Activated naive CD4-positive, alpha-beta T cell (primary cell): ENCODE measurements at places on chromosomes 6 and 20.

DNA sequence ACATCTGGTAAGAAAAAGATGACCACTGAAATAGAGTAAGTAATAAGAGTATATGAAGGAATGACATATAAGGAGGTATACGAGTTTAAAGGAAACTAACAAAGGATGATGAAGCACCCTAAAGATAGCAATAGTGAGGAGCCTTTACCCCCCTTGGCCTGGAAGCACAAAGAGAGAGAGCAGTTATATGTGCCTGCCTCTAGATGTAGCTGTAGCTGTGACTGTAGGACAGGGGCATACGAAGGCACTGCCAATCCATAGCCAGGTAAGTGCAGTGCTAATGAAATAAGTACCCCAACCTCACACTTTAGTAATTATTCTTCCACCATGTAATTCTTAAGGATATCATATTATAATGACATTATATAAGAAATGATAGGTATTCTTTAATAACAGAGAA, 90.1 kb upstream of the FKBP1C start:
- no peak for DNase-seq

DNA sequence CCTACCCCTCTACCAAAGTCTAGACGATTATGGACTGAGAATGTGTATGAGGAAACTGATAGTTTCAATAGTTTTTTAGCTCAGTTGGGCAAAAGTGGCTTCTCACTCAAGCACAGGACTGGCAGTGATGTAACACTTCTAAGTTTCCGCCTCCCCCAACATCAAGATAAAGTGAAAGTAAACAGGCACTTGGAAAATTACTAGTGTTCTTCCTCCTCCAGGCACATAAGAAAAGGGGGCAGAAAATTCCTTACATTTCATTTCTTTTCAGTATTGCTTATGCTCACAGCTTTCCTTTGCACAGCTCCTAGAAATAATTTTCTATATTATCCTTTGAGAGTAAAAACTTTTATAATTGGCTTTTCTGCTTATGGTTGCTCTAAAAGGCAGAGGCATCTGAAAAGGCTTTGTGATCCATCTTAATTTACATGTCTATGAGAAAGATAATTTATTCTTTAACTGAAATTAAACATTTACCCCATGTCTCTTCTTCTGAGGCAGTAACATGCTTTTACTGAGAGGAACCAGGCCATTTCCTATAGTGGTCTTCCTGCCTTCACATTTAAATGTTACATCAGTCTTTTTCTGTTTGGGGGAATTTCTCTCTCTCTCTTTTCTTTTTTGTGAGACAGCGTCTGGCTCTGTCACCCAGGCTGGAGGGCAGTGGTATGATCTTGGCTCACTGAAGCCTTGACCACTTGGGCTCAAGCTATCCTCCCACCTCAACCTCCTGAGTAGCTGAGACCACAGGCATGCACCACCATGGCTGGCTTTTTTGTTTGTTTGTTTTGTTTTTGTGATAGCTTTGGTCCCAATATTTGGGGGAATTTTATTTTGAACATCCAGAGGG, 65.0 kb upstream of the EEF1A1 start:
- DNase-seq = no peak

GRCh38 chr6:83592770-83593394, 80.5 kb downstream of the PRSS35 start:
- DNase-seq = no peak

DNA sequence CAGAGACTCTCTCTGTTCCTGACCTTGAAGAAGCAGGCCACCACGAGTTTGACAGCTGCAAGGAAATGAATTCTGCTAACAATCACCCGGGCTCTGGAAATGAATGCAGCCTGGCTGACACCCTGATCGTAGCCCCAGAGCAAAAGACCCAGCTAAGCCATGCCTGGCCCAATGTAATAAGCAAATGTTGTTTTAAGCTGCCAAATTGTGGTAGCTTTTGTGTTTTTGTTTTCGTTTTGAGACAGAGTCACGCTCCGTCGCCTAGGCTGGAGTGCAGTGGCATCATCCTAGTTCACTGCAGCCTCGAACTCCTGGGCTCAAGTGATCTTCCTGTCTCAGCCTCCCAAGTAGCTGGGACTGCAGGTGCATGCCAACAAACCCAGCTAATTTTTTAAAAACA, 3.3 kb upstream of the OXT start:
- no peak for DNase-seq

GRCh38 chr20:63556873-63557478, 3.0 kb downstream of the FNDC11 start:
- no peak for DNase-seq

- DNase-seq = no peak
Observed at GRCh38 chr6:78799682-78800081, 67.7 kb upstream of the IRAK1BP1 start.

GRCh38 chr6:13523826-13524622, 36.6 kb upstream of the GFOD1 start:
- no peak for DNase-seq

DNA sequence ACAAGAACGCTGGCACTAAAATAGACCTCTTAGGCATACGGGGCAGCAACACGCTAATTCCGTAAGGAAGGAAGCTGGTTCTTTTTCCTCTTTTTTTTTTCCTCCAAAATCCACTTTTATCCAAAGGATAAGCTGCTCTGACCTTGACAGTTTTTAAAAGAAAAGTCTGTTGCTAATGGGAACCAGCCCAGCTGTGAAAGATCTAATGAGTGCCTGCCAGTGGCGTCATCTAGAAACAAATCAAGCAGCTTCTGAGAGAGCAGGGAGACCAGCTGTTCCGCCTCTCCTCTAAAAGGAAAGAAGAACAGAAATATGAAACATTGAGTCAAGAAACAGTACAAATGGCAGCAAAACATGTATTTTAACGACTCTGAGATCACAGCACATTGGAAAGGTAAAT, 78.6 kb downstream of the FAXC start:
- no peak for DNase-seq

DNA sequence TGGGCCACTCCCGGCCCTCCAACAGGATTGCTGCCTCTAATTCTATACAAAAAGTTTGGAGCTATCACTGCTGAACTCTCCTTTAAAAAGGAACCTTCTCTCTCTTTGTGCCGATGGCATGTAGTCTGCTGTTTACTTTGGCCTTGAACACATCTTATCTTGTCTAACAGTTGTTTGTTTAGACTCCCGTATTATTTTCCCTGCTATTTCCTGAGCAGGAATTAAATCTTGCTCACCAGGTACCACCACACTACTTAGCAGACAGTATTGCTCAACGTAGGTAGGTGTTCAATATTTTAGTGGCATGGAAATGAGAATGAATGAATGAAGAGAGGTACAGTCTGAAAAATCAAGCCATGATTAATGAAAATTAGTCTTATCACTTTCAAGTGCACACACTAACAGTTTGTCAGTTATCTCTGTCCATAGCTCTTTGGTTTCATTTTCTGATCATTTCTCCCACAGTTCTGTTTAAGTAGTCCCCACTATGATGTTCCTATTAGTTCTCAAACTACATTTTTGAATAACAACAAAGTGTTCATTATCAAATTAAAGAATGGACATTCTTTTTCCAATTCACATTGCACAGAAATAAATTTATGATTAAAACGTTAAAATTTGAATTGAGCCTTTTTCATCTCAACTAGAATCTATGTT, 6.8 kb upstream of the HEY2 start:
- no peak for DNase-seq

GRCh38 chr6:117989086-117989485, 82.0 kb downstream of the SLC35F1 start:
- DNase-seq = no peak

- DNase-seq = no peak
Observed at GRCh38 chr6:147063469-147064031, 140.7 kb upstream of the STXBP5 start.

DNA sequence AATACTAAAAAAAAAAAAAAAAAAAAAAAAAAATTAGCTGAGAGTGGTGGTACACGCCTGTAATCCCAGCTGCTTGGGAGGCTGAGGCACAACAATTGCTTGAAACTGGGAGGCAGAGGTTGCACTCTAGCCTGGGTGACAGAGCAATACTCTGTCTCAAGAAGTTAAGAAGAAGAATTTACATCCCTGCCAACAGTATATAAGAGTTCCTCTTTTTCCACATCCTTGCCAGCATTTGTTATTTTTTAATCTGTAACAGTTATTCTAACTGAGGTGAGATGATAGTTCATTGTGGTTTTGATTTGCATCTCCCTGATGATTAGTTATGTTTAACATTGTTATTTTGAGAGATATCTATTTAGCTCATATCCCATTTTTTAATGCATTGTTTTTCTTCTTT, 20.3 kb upstream of the DYNLRB1 start:
- DNase-seq = no peak

DNA sequence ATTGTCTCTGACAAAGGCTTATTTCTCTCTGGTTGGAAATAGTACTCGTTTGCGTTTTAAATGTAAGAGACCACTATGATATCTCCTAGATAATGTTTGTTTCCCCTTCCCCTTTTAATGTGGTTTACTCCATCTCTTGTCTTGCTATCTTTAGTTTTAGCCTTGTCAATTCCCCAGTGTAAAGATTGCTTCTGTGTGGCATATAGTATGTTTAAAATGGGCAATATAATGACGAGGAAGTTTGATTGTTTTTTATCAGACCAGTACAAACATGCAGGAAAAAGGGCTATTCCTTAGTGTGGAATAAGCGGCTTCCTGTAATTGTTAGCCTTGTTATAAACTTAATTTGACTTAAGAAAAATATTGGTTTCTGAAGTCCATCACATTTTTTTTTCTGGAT, 3.1 kb downstream of the QKI start:
- DNase-seq = no peak

GRCh38 chr6:138769102-138769676, 4.4 kb upstream of the CCDC28A start:
- no peak for DNase-seq

DNA sequence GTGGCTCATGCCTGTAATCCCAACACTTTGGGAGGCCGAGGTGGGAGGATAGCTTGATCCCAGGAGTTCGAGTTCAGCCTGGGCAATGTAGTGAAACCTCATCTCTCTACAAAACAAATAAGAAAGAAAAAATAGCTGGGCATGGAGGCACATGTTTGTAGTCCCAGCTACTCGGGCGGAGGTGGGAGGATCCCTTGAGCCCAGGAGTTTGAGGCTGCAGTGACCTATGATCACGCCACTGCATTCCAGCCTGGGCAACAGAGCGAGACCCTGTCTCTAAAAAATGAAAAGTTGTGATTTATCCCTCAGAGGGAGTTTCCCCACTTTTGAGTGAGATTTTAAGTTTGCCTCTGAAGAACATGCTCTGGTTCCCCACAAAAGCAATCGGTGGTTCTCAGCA, 17.4 kb upstream of the BMP7 start:
- no peak for DNase-seq

- no peak for DNase-seq
Observed at GRCh38 chr6:107653861-107654394, 164.0 kb downstream of the SOBP start.
